ENCODE measurements at places on chromosomes 12 and 14.

DNA sequence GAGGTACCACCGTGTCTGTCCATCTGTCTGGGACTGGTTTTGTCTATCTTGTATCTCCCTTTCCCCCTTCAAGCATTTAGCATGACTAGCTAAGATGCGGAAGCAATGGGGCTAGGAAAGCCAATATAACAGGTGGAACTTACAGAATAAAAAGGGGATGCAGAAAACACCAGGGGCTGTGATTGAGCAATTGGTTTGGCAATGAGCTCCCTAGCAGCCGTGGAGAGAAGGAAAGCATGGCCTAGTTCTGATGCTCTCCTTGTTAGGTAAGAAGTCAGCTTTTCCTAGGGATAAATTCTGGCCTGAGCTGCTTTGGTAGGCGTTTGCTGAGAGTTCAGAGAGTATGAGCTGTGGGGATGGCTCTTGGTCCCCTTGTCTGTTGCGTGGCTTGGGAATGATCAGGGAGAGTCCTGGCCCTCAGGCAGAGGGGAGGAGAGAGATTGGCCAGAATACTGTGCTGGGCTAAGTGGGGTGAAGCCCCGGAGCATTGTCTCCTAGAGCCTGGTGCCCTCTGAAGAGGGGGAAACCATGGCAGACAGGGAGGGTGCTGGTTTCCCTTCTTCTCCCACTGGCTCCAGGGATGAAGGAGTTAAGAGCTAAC, 7.1 kb downstream of the SETD1B start:
- no peak for DNase-seq

DNA sequence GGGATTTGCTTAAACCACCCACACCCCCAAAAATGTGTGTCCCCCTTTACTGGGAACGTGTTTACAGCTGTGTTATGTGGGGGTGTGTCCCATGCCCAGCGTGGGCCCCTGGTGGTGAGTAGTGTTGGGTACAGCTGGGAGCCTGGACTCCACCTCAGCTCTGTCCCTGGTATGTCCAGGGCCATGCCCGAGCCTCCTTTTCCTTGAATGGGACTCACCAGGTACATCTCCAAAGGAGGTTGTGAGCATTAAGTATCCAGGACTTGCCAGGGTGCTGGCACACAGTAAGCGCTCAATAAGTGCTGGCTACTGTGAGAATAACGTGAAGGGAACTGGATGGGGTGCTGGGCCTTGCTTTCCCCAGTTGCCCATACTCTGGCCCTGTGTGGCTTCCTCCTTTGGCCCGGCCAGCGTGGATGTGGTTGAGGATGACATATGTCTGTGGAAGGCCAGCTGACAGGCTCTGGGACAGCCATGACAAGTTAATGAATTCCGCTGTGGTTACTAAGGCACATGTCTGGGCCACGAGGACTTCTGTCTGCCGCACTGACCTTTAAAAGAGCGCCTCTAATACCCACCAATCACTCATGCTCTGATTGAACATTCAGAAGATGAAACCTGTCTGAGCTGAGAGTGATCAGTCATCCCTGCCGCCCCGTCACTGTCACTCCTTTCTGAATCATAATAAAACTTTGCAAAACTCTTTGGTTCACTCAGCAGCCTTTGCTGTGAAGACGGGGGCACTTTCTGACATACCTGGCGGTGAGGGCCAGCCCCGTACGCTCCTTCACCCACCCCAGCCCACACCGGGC, 74.7 kb downstream of the DIO3 start:
- DNase-seq = no peak

DNA sequence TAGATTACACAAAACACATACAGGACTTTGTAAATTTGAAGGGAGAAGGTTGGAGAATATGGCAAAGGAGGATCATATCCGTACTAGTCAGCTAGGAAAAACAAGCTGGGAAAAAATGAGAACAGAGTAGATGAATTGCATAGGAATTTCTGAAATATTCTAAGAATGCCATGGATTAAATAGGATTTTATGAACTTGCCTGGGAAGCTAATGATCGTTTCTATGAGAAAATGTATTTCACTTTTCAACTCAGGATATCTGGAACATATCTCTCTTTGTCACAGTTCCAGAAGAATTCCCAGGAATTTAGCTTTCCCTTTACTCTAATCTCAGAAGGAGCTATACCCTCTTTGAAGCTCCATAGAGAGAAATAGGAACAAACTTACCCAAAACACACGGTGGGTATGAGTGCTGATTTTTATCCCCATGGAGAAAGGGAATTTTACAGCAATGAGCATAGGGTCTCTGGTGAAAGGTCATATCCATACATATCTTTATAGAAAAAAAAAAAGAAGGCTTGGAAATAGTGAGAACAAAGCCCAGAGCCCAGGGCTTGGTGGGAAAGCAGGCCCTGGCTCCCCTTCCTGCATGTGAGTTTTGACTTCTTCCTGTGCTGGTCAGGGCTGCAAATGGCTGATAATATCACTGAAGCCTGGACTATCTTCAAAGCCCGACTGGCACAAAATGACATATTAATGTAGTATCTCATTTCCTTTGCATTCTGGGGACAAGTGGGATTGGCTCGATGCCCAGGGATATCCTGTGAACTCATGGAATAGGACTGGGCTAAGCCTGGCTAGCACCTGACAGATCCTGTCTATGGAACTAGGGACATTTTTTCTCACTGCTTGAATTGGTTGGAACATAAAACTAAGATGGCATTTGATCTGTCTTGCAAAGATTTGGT, 136.3 kb downstream of the AEBP2 start:
- DNase-seq = no peak

DNA sequence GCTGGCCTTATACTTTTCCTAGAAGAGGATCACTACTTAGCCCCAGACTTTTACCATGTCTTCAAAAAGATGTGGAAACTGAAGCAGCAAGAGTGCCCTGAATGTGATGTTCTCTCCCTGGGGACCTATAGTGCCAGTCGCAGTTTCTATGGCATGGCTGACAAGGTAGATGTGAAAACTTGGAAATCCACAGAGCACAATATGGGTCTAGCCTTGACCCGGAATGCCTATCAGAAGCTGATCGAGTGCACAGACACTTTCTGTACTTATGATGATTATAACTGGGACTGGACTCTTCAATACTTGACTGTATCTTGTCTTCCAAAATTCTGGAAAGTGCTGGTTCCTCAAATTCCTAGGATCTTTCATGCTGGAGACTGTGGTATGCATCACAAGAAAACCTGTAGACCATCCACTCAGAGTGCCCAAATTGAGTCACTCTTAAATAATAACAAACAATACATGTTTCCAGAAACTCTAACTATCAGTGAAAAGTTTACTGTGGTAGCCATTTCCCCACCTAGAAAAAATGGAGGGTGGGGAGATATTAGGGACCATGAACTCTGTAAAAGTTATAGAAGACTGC, 1.5 kb downstream of the MGAT2 start:
- DNase-seq = no peak

GRCh38 chr12:47636908-47637780, 68.7 kb downstream of the RPAP3 start:
- peak; percentile 61 for DNase-seq

GRCh38 chr14:103858063-103858781, 10.8 kb upstream of the PPP1R13B start:
- DNase-seq = no peak

DNA sequence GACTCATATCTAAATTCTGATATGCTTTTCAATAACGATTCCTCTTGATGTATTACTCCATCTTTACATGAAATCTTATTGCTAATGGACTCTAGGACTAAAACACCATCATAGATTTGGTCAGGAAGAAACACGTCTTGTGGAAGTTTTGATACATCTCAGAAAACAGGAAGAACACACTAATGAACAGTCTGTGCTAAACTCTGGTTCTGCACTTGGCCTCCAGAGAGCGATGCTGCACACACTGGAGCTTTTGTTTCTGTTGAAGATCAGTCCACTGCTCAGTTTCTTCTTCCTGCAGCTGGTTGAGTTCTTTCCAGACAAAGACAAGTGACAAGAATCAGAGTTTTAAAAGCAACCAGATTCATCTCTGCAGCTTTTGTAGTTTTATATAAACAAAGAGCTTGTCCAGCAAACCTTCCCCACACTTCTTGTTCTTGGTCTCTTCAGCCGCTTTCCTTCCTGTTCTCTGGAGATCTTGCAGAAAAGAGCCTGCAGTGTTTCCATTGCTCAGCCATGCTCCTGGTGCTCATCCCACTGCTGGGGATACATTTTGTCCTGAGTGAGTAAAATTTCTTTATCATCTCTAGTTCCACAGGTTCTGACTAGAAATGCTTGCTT, 229.1 kb upstream of the OR4E1 start:
- DNase-seq = peak; percentile 77

DNA sequence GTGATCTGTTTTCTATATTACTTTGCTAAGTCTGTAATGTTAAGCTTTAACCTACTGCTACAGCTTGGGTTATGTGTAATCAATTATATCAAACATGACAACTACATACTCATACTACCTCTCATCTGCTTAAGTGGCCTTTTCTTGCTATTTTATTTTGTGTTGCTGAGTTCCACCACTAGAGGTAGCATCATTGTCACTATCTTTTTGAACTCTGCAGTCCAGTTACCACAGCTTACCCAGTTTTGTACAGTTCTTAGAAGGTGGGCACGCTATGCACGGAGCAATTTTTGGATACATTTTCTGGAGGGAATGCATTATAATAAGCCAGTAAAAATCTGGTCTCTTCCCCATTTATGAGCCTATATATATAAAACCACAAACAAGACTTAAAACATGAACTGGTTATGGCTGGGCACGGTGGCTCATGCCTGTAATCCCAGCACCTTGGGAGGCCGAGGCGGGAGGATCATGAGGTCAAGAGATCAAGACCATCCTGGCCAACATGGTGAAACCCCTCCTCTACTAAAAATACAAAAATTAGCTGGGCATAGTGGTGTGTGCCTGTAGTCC, 48.5 kb downstream of the SAV1 start:
- DNase-seq = peak; percentile 53

DNA sequence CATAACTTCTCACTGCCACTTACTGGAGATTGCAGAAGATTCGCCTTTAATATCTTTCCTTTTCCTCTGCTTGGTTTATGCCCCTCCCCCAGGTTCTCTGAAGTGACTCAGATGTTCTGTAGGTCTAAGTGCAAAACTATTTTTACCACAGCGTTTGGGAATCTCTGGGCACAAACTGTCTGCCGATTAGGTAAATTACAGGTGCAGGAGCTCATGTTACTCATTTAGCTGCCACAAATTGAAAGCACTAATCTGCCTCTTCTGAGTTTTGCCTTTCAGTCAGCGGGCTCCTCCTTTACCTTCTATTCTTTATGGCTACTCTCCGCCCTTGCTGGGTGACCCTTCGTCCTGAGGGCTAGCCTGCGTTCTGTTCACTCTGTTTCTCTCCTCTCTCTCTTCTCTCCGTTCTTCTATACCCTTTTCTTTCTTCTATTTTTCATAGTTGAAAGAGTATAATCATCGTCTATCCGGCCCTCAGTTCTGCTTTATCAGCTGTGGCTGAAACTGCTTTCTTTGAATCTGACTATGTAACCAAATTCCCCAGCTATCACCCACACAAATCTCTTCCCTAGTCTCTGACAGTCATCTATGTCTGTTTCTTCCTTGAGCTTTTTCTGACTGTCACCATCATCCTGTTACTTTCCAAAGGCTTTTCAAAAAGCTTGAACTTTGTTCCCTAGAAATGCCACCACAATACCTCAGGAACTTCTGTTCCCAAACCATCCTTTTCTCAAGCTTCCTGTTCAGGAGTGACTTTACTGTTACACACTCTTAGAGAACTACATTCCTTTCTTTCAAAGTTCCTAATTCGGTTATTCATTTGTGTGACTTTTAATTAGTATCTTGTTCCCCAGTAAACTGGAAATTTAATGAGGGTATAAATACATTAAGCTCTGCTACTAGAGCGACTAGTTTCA, 4.3 kb upstream of the MYF6 start:
- DNase-seq = peak; percentile 3

DNA sequence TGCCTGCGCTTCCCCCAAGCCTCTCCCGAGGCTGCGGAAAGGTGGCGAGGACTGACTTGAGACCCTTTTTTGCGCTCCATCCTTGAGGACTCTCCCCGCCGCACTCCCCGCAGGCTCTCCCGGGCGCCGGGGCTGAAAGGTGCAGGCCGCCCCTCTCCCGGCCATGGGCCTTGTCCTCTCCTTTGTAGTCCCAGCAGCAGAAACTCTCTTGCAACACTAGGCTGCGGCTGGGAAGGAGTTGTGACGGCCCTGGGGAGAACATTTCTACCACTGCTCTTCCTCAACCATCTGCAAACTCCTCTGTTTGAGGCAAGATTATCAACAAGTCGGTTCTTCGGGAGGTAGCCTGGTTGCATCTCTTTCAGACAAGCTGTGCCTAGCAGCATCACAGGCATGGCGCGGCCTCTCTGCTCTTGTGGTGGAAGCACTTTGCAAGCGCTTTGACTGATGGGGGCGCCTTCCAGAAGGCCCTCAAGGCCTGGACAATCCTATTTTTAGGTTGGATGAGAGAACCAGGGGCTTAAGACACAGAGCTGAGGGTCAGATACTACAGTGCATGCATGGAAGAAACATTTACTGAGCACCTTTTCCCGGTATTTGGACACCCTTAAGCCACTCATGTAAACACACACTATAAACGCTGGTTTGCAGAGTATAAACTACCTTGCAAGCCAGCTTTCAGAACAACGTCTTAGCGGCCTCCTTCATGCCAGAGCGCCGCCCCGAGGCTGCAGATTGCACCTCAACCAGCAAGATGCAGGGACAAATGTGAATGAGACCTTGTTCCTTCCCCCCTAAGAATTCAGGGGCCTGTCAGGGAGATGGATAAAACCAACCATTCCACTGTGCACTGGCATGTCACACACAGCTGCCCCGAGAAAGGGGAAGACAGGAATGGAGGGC, 1.2 kb upstream of the PRIMA1 start:
- no peak for DNase-seq

DNA sequence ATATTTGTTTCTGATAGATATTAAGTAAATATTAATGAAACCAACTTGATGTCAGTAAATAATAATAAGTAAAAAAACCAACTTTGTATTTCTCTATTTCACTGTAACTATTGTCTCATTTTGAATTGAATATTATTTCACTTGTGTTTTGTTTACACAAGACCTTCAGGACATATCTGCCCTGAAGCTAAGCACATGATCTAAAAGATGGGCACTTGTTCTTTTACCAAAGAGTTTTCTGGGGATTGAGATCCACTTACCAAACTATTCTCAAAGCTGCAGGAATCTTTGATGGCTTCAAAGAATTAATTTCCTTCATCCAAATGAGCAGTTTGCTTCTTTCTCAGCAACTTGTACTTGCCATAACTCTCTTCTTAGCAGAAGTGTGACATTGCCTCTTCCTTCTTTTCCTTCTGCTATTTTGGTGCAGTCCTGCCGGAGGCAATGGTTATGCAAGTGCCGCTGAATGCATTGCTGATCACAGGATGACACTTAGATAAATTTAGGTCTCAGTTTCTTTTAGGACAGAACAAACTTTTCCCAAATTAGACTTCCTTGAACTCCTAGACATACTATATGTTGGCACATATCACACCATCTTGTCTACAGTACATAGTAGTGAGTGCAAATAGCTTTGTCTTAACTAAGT, 9.2 kb downstream of the FAR2 start:
- no peak for DNase-seq

GRCh38 chr12:76259660-76260389, 88.4 kb downstream of the BBS10 start:
- peak; percentile 28 for DNase-seq

GRCh38 chr14:95039259-95039992, 117.9 kb downstream of the DICER1 start:
- DNase-seq = no peak

All from OCI-LY7 (cell line).